ENCODE measurements at places on chromosomes 11 and 22.

DNA sequence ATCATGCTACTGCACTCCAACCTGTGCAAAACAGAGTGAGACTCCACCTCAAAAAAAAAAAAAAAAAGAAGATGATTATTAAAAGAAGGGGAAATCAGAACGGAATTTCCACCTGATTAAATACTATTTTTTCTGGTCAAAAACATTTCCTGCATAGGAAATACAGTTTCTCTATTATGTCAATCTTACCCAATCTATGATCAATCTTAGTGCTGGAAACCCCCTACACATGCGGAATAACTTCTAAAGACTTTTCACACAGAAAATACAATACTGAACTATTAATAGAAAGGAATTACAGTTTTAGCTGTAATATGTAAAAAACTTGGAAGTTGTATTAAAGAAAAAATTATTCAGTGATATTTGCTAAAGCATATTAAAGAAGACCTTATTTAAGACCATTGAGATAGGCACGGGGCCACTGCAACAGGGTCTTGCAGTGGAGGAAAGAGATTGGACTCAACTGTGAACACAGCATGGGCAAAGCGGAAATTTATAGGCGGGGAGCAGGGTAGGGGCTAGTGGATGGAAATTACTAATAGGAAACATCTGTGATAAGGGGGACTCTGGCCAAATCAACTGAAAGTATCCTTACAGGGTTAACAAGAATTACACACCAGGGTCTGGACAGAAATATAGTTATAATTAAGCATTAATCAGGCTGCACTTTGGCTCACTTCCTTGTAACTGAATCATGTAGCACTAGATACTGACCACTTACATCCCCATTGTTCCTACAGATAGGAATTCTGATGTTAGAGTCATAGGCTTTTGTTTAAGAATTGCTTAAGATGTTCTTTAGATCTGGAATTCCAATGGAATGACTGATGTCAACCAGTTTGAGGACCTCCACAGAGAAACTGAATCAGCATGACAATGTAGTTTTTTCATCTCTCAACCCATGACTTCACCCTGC lies 411.5 kb upstream of the DDI1 start:
- no peak for DNase-seq

DNA sequence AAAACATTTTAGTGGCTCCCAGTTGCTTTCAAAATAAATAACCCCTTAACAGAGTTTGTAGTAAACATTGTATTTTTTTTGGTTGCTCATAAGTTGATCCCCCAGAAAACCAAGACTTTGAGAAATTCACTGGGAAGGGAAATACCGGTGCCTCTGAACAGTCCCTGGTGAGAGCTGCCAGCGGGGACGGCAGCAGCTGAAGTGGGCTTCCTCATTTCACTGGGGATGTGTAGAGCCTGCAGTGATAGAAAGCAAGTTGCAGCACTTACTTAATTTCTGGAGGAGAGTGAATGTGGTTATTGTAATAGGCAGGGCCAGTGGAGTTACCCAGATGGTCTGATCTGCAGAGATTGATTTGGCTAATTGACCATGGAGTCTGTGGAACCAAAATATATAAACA lies 18.6 kb upstream of the MCHR1 start:
- DNase-seq, result no peak

DNA sequence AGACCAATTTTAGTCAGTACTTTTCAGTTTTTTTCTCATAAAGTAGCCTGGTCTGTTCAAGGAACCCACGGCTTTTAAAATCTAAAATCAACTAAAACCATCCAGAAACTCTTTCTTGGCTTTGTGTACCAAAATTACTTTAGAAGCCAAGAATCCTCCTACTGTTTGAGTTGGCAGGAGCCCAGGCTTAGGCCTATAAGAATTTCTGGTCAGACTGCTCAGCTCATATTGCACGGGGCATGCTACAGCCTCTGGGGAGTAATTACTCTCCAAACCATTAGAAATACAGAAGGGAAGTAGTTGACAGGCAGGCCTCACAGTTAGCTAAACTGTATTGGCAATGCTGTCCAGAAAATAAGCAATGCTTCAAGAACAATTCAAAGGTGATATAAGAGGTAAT lies 1862.9 kb upstream of the RAG2 start:
- no peak for DNase-seq

GRCh38 chr11:121889186-121889585 lies 226.8 kb downstream of the BLID start:
- no peak for DNase-seq

GRCh38 chr11:67367761-67368227 lies 5.6 kb downstream of the CLCF1 start:
- no peak for DNase-seq

Measured in central memory CD8-positive, alpha-beta T cell (primary cell).